Right ventricle myocardium inferior (tissue), 1 donor: ENCODE measurements at places on chromosomes 1 and 21.

GRCh38 chr1:10674700-10675609 lies 121.5 kb downstream of the CASZ1 start:
- no peak for DNase-seq

DNA sequence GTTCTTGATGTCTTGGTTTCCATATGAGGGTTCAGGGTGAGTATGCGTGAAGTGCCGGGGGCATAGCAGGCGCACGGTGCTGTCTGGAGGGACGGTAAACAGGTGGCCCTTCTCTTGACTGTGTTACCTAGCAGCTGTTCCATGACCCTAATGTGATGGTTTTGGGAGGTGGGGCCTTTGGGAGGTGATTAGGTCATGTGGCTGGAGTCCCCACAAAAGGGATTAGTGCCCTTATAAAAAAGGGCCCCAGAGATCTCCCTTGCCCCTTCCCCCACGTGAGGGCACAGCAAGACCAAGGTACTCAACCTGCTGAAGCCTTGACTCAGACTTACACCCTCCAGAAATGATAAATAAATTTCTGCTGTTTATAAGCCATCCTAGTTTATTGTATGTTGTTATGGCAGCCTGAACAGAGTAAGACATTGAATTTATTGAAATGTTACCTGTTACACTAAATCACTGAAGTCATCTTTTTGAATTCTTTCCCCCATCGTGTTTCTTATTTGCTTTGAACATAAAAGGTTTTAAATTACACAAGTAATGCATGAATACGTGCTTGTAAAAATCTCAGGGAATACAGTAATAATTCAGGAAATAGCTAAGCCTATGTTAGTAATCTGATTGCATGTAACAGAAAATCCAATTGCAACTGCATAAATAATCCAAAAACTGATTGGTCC lies 15.6 kb downstream of the TRAPPC10 start:
- no peak for DNase-seq

DNA sequence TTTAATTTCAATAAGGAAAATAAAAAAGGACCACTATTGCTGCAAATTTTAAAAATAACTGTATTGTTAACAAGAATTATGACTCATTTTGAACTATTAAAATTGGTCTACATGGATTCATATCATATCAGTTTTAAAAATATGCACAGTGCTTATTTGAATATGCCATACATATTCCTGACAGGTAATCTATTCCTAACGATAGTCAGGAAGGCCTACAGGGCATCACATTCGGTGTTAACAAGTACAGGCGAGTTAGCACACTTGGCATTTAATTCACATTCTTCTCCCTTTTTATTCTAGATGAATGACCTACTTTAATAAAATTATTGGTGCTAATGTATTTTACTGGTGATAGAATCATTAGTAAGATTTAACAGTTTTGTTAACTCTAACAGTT lies 174.6 kb downstream of the USH2A start:
- DNase-seq = no peak

DNA sequence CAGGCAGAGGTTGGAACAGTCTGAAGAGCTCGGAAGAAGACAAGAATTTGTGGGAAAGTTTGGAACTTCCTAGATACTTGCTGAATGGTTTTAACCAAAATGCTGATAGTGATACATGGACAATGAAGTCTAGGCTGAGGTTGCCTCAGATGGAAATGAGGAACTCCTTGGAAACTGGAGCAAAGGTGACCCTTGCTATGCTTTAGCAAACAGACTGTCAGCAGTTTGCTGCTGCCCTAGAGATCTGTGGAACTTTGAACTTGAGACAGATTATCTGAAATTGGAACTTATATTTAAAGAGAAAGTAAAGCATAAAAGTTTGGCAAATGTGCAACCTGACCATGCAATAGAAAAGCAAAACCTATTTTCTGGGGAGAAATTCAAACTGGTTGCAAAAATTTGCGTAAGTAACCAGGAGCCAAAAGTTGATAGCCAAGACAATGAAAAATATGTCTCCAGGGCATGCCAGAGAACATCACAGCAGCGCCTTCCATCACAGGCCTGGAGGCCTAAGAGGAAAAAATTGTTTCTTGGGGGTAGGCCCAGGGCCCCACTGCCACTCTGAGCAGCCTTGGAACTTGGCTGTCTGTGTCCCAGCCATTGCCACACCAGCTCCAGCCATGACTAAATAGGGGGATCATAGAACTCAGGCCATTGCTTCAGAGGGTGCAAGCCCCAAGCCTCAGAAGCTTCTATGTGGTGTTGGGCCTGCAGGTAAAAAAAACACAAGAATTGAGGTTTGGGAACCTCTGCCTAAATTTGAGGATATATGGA lies 675.3 kb downstream of the LTN1 start:
- DNase-seq = no peak

DNA sequence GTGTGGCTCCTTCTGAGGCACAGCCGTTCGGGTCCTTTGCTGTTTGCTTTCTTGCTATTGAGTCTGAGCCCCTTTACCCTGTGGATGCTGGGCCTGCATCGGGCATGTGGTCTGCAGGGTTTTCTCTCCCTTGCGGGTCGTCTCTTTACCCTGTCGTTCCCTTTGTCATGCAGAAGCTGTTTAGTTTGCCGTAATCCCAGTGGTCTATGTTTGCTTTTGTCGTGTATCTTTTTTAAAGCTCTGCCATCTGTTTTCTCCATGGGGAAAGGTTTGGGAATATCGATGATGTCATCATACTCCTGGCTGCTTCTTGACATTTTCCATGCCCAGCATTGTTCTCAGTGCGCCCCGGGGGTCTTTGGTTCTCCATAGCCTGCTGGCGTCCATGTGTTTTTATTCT lies 68.2 kb downstream of the AGPAT3 start:
- no peak for DNase-seq

- DNase-seq = no peak
Observed at GRCh38 chr1:176885751-176886150, 278.8 kb downstream of the ASTN1 start.
